ENCODE measurements at places on chromosomes 16 and 17.

DNA sequence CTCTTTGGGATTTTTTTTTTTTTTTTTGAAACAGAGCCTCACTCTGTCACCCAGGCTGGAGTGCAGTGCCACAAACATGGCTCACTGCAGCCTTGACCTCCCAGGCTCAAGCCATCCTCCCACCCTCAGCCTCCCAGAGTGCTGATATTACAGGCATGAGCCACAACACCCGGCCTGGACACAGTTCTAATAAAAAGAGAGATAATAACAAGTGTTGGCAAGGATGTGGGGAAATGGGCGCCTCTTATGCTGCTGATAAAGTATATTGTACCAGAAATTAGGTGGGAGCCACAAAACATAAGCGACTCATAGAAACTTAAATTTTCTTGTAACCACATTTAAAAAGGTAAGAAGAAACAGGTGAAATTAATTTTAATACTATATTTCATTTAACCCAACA, 50.4 kb upstream of the FA2H start:
- no peak for DNase-seq

DNA sequence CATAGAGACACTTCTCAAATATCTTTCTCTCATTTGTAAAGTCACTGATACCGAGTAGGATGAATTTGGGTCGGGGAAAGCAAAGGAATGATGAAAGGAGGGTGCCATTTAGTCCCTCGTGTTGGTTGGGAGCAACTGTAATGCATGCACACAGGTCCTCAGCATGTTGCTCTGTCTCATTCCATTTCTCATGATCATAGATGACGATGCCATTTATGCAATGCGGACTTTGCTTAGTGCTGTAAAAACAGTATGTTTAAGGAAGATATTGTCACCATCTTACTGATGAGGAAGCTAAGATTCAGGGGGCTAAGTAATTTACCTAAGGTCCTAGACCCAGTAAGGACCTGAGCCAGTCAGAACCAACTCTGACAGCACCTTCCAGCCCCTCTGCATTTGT, 100.1 kb downstream of the AATF start:
- DNase-seq, result no peak

DNA sequence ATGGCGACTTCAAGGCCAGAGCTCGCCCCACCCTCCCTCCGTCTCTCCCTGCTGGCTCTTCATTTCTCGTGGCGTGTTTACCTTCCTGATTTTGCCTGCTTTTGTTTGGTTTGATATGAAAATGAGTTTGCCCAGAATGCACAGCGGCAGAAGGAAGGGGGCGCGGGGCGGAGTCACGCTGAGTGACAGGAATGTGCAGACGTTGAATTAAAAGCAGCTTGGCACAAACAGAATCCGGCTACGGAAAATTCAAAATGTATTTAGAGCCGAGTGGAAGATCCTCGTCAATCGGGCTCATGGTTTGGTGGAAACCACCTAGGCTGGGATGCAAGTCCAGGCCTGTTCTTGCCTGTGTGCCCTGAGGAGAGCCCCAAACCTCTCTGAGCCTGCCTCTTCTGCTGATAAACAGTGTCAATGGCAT, 102.7 kb downstream of the SDK2 start:
- no peak for DNase-seq

DNA sequence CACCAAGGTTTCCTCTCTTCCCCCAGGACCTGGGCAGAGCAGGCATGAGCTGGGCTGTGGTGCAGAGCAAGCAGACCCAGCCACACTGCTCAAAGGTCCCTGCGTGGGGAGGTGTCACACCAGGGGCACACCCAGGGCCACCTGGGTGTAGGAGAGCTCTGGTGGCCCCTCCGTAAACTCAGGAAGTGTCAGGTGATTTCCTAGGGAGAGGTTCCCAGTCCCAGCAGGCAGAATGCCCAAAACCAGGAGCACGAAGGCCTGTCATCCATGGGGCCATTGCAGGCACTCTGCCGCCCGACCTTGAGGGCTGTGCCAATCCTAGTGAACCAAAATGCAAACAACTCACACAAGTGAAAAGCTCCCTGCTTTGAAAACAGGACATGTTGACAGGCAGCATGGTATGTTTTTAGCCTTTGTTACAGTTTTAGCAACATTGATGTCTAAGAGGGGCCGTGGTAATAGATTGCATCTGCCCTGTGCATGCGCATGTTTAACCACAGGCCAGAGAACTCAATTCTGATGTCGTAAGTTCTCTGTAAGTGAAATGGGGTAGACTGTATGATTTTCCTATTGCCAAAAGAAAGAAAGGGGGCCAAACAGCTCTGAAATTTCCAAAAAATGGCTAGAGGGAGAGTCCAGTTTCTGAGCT, 21.3 kb downstream of the CIBAR2 start:
- DNase-seq, result no peak

DNA sequence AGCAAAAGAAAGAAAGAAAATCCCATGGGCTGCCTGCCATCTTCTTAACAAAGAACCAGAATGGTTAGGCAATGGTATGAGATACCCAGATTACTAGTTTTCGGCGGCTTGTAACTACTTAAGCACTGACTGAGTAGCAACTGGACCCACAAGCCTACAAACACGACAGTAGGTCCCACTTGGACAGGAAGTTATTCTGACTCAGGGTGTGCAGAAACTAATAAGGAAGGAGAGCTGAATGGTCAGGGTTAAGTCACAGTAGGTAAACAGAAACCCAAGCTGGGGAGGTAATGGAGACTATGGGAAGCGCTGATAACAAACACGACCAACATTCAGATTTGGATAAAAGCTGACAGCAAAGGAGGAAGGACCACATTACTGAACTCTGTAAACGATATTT, 10.4 kb upstream of the HLF start:
- DNase-seq, result no peak

DNA sequence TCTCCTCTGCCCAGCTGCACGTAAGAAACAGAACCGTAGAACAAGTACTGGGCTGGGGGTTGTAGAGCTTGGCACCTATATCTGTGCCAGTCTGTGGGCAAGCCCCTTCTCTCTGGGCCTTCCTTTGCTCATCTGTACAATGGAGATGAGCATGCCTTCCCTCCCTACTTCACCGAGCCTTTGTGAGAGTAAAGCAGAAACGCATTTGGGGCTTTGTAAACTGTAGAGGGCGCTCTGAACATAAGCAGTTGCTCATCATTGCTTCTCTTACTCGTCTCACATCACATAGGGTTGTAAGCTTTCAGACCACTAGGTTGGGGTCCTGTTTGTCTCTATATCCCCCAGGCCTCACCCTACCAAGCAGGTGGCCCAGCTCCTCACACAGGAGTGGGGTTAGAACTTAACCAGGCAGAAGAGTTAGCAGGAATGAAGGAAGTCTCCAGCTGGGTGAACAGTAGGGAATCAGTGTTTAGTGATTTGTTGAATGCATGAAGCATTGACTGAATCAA, 15.1 kb downstream of the SAMD14 start:
- no peak for DNase-seq

All from aorta (tissue), 5 donors.